ENCODE measurements at places on chromosomes 1 and 21. TPM values are rescaled to one million over a fixed set of nuclear protein-coding genes. Genes with fewer than 3 reads are reported as not detected.

DNA sequence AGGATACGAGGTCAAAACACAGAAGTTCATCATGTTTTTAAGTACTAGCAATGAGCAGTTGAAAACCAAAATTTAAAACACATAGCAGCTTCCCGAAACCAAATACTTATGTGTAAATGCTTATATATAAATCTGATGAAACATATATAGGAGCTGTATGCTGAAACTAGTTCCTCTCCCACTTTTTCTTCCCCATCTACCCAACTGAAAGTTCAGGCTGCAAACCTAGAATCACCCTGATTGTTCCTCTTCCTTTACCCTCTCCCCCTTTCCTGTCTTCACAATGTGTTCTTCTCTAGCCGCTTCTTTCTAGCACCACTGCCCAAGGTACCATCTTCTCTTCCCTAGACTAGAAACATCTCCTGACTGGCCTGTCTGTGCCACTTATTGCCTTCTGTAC lies 90.6 kb downstream of the ST3GAL3 start:
- no peaks in the 10 kb centered on the region for H3K27me3 ChIP-seq
- H3K4me1 ChIP-seq, result peaks cover 15% of the 10 kb centered on the region
- no peak for DNase-seq
- H3K4me3 ChIP-seq, result no peak overlapping the region

DNA sequence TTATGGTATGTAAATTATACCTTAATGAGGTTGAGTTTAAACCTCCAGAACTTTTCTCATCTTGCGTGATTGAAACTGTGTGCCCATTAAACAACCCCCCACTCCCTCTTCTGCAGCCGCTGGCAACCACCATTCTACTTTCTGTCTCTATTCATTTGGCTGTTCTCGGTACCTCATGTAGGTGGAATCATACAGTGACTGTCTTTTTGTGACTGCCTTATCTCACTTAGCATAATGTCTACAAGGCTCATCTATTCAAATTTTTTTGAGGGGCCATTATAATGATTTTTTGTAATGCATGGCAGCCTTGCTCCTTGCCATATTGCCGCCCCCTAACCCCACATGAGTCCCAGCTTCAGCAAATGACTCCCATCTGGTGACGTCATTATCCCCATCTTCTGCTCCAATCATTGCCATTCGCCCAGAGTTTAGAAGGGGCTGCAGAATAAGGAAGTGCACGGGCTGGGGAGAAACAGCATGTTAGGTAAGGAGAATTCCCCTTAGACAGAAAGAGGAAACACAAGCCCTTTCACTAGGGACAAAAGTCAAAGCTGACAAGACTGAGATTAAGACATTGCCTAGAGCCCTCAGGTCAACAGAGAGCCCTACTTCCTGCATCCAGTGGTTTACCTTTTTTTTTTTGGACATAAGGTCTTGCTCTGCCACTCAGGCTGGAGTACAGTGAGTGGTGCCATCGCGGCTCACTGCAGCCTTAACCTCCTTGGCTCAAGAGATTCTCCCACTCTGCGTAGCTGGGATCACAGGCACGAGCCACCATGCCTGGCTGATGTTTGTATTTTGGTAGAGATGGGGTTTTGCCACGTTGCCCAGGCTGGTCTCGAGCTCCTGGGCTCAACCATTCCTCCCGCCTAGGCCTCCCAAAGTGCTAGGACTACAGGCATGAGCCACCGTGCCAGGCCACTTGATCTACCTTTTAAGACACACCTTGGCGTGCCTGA lies 78.4 kb upstream of the ERRFI1 start:
- H3K27me3 ChIP-seq, result peaks cover 21% of the 10 kb centered on the region
- DNase-seq, result no peak
- no peaks in the 10 kb centered on the region for H3K36me3 ChIP-seq
- no peaks in the 10 kb centered on the region for H3K4me1 ChIP-seq

DNA sequence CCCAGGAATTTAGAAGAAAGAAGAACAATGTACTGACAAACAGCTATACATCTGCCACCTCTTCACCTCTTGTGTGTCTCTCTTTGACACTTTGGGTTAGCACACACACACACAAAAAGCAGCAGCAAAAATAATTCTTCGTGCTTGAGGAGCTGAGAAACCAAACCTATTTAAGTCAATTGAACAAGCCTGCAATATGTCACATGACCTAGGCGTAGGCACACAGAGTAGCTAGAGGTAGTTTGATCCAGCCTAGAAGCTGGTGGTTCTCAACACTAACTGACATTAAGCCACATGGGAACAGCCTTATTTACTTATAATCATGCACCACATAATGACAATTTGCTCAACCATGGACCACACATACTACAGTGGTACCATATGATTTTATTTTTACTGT lies 32.3 kb downstream of the RRAGC start:
- no peaks in the 10 kb centered on the region for H3K4me1 ChIP-seq
- H3K27me3 ChIP-seq, result peaks cover 43% of the 10 kb centered on the region
- no peaks in the 10 kb centered on the region for H3K36me3 ChIP-seq

Gene EPHB2
- 0.25 TPM for total RNA-seq

Gene S100A12
- not detected for total RNA-seq

Measured in activated naive CD8-positive, alpha-beta T cell treated with anti-CD3 and anti-CD28 coated beads, Interleukin-2, amount 10 ng/mL, durations not matched to agents 7 days and 5 days (primary cell).